ENCODE measurements at places on chromosomes 12 and 14.
A peak's percentile ranks its signal among the peaks of the same experiment; 100 is the strongest.

- no peak for DNase-seq
Observed at GRCh38 chr12:3454780-3455179, 36.2 kb upstream of the PRMT8 start.

DNA sequence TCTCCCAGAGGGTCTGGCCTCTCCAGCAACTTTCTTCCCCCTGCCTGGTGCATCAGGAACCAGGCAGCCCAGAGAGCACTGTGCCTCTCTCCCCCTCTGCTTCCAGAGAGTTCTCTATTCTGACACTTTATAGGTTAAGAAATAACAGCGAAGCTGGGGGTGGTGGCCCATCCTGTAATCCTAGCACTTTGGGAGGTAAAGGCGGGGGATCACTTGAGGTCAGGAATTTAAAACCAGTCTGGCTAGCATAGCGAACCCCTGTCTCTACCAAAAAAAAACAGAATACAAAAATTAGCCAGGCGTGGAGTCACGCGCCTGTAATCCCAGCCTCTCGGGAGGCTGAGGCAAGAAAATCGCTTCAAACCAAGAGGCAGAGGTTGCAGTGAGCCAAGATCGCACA lies 58.3 kb downstream of the ESRRB start:
- no peak for DNase-seq

DNA sequence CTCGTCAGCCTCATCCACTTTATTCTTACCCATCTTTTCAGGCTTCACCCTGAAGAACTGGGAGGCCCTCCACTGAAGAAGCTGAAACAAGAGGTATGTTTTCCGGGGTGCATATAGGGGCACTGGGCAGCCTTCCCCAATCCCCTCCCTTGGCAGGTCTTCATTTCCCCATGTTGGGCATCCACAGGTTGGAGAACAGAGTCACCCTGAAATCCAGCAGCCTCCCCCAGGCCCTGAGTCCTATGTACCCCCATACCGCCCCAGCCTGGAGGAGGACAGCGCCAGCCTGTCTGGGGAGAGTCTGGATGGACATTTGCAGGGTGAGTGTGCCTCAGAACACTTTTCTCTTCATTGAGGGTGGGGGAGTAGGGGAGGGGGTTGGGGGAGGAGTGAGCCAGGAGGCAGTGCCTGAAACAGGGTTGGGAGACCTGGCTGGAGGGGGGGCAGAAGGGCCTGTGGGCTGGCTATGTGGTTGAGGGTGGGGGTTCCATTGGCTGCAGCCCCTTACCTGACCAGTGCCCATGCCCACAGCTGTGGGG lies 4.0 kb downstream of the NAB2 start:
- DNase-seq: no peak

DNA sequence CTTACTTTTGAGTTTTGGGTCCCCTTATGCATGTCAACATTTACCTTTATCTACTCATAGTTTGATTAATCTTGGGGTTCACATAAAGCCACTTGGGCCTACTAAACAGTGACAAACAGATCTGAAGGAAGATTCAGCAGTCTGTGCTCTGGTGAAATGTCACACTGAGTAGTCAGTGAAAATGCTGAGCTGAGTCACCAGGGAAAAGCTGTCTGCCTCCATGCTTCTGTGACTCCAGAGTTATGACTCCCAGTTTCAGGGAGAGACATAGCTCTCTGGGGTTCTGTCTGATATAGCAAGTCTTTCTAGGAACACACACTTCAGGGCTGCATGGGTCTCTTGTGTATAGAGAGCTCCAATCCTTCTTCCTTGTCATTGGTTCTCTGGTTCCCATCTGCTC lies 406.3 kb upstream of the FAR2 start:
- no peak for DNase-seq

- no peak for DNase-seq
Observed at GRCh38 chr14:62943202-62943601, 102.1 kb downstream of the KCNH5 start.

DNA sequence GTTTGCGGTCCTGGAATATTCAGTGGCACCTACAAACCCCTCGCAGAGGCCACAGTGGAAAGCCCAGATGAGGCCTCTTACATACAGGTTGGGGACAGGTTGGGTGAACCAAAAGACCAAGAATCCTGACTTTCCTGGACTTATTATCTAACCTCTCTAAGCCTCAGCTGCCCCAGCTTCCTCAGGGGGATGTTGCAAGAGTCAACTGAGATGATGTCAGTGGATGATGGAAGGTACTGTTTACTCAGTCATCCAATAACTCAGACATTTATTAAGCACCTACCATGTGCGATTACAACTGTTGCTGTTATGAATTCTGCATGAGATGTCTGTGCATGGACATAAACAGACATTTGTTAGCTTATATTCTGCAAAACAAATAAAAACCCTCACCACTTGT lies 72.8 kb downstream of the RFX4 start:
- DNase-seq: no peak

GRCh38 chr12:105783983-105784947 lies 354.5 kb downstream of the NUAK1 start:
- no peak for DNase-seq

GRCh38 chr12:80222261-80222660 lies 122.9 kb downstream of the OTOGL start:
- no peak for DNase-seq

DNA sequence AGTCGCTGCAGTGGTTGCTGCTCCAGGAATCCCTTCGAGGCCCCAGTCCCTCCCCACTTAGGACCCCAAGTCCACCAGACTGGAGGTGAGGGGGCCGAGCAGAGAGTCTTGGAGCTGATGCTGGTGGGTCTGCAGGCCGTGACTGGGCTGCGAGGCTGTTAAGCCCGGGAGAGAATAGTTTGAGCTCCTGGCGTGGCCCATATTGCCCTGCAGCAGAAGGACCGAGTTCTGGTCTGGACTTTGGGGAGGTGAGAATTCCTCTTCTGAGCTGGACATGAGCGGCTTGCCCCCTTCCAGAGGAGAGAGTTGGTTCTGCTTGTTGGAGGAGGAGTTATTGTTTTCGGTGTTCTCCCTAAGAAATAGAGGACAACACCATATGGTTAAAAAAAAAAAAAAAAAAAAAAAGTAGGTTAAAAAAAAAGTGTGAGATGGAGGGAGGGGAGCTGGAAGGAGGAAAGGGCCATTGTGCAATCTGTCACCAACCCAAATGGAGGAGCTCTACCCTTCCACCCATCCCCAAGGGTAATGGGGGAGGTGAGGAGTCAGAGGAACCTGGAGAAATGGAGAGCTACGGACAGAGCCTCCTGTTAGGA lies 3.0 kb downstream of the SIX1 start:
- DNase-seq: no peak

DNA sequence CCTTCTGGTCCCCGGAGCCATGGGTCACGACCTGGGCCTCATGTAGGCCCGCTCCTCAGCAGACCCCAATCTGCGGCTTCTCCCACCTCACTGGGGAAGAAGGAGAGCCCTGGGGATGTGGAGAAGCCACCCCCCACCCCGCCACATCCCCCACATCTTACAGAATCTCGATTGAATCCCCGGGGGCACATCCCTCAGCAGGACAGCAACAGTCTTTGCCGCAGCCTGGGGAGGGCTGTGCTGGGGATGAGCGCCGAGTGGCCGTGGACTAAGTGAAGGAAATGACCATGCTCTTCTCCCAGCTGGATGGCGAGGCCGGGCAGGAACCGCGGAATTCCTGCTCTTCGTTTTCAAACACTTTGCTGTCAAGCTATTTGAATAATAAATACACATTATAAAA lies 169.0 kb upstream of the RTL1 start:
- DNase-seq: no peak

GRCh38 chr12:95336387-95337067 lies 118.9 kb downstream of the VEZT start:
- peak; percentile 81 for DNase-seq

DNA sequence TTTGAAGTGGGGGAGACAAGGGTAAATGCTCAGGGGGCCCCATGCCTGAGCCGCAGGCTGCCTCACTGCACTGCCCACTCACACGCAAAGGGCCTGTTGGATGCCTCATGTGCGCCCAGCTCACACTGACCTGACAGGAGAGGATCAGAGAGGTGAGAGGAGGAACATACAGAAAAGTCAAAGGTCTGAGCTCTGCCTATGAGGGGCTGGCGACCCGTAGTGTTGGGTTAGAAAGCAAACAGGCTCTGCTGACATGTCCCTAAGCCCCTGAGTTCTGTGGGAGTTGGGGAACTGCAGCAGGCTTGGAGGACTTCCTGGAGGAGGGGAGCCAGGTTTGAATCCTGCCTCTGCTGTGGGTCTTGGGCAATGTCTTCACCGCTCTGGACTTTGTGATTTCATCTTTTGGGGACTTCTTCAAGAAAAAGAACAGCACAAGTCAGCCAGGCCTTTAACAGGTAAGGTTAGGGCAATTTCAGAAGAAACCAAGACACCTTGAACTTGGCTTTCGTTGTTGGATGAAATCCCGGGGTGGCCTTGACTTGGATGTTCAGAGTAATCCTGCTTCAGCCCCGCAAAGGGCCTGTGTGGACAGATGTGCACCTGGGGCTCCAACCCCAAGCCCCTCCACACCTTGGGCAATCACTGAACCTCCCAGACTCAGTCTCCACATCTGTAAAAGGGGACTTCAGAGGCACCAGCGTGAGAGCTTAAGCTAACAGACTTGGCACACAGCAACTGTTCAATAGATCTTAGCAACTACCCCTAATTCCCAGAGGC lies 116.8 kb downstream of the SCARB1 start:
- no peak for DNase-seq

- DNase-seq: no peak
Observed at GRCh38 chr12:120237360-120238171, 28.0 kb downstream of the PXN start.

DNA sequence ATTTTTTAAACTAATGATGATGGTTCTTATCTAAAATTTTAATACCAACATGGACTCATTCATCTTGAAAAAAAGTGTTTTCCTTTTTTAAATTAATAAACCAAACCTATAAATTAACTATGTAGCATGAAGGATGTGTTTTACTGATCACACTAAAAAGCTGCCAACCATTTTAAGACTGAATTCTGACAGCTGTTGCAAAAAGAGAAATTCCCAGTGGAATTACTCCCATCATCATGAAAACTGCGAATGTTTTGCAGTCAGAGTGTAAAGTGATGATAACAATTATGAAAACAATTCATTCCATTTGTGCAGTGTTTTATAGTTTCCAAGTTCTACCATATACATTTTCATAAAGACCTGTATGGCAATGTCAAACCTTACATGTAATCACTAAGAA lies 232.8 kb downstream of the SLC2A13 start:
- no peak for DNase-seq

- no peak for DNase-seq
Observed at GRCh38 chr14:22471545-22472121, 117.4 kb downstream of the DAD1 start.

GRCh38 chr14:24145690-24146452 lies 539 bp downstream of the PSME2 start:
- DNase-seq: no peak

- no peak for DNase-seq
Observed at GRCh38 chr12:122403831-122404230, 18.6 kb downstream of the CLIP1 start.

DNA sequence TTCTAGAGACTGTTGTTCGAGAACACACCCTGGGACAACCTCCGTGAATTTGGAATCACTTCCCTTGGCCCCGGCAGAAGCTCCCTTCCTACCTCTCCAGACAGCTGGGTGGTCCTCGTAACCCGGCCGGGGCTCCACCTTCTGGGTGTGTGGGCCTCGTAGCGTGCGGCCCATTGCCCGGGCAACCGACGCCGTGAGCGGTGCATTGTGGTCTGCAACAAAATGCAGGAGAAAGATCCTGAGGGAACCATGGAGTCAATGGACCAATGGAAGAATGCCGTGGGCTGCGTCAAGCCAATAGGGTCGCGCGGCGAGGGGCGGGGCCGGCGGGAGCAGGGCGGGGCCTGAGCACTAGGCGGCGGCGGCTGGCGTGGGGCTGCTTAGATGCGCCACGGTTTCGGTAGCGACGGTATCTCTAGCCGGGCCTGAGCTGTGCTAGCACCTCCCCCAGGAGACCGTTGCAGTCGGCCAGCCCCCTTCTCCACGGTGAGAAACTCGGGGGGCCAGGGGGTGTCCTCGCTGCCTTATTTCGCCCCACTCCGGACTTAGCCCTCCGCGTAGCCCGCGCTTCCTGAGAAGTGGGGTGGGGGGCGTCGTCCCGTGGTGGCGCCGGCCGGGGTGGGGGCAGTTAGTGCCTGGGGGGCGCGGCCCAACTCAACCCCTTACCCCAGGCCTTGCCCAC lies at the start of gene DYNLL1:
Gene DYNLL1 (plus strand): TSS at position 383 of the 682 bp plus-strand sequence. CDS start 309 bp downstream, outside the sequence.
- peak; percentile 96 for DNase-seq

GRCh38 chr12:108029051-108029835 lies 99.8 kb upstream of the WSCD2 start:
- no peak for DNase-seq

- DNase-seq: no peak
Observed at GRCh38 chr14:87002776-87003175, 990.2 kb downstream of the GALC start.

DNA sequence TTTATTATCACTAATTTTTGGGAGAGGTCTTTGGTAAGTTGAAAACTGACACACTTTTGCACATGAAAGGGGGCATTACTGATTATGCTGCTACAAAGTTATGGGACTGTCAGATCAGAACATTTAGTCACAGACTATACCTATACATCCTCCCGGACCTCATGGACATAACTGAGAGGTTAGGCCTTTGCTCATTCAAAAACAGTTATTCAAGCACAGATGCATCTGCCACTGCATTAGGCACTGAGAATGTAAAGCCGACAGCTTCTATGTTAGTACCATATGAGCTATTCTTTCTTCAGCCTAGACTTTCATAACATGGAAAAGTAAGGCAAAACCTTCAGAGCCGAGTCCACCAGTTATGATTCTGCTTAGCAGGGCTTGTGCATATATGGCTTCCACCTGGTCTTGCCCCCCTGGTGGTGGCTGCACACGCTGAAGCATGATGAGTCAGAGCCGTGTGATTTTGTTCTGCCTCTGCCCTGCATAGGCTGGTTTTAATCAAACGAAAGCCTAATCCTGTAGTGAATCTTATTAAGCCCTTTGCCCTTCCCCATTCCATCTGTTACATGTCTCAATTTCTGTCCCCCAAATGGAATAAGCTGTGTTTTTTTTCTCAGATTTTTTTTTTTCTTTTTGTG lies 21.8 kb upstream of the RNU6-8 start:
- DNase-seq: no peak

- DNase-seq: no peak
Observed at GRCh38 chr12:51519755-51520154, 71.3 kb upstream of the SCN8A start.

DNA sequence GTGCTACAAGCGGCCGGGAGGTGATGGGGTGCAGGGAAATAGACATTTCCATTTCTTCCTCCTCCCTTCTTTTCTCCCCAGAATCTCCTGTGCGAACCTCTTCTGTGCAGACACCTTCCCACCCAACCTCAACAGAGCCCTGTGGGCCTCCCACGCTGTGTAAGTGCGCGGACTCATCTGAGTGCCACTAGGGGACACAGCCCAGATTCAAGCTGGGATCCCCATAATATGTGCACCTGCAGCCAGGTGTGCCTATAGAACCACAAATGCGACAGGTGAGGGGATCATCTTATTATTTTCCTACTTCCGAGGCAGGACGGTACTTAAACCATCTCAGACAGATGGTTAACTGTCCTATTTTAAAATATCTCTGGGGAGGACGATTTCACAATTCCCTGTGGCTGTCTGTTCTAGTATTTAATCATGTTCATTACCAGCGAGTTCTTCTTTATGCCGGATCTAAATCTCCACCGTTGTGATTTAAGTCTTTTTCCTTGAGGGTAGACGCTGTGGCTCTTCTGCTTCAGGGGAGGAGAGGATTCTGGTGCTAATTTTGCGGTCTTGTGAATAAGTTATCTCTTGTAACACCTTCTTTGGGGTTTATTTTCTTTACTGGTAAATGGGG lies 17.2 kb upstream of the CACNA1C start:
- DNase-seq: no peak

- no peak for DNase-seq
Observed at GRCh38 chr12:84637926-84638325, 274.7 kb downstream of the SLC6A15 start.

- DNase-seq: no peak
Observed at GRCh38 chr14:58876608-58877007, 238.8 kb downstream of the DACT1 start.
